Skin of body (tissue), 3 donors: ENCODE measurements at places on chromosomes 2 and 18.

DNA sequence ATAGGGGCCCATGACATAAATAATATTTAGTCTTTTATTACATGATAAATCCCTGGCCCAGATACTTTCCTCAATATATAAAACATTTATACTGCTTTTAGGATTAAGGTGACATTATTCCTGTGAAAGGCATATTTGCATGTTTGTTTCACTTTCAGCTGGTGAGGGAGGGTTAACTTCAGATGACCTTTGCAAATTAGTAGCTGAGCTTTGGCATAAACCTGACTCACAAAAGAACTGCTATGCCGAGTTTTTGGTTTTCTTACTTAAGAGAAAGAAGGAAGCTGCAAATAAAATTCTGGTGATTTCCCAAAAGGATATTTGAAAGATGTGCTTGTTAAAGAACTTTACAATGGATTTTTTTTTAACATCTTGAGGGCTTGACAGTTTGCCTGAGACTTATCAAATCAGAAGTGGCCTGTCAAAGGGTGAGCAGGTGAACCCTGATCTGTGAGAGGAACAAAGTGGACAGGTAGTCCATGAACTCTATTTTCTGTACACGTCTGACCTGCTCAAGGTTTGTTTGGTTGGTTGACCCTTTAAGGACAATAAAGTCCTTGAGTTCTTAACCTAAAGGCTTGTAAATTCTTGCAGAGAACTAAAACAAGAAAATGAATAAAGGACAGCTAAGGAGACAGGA, 93.5 kb downstream of the FAM124B start:
- no peak for DNase-seq

- DNase-seq = no peak
Observed at GRCh38 chr18:31207391-31207790, 44.7 kb upstream of the DSC1 start.

GRCh38 chr2:33083699-33084387, 137.1 kb downstream of the LTBP1 start:
- DNase-seq = no peak

DNA sequence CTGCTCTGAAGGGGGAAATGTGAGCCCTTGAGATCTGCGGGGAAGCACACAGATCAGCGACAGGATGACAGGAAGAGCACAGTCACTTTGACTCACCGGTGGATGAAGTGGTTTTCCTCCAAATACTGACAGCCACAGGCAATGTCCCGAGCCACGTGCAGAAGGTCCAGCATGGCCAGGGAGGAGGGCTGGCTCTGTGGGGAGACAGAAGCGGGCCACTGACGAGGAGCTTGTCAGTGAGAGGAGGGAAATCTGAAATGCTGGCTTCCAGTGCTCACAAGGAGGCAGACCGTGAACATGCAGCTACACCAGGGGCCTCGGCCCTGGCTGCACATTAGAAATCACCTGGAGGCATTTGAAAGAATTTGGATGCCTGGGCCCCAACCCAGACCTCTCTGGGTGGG, 98.7 kb downstream of the CLIP4 start:
- no peak for DNase-seq

DNA sequence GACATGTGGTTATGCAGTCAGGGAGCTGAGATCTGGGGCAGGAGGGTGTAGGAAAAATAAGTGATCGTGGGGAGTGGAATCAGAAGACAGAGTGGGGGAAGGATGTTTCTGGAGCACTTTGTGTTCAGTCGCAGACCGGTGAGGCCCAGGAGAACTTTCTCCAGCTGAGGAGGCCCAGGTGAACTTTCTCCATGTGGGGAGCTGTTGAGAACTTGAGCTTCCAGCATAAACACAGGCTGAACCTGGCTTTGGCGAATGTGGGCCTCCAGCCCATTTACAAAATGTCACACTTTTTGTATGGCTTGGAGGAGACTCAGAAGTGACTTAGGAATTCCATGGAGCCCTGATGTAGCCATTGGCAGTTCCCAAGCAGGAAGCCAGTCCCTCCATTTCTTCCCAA, 108.5 kb downstream of the VAPA start:
- no peak for DNase-seq
